Occipital lobe (tissue), 3 donors: ENCODE measurements at places on chromosomes 4 and X.

- DNase-seq = no peak
Measured at GRCh38 chrX:135327299-135327698, 18.0 kb downstream of the ETDC start.

GRCh38 chr4:155684892-155685541, 18.4 kb downstream of the GUCY1A1 start:
- no peak for DNase-seq

DNA sequence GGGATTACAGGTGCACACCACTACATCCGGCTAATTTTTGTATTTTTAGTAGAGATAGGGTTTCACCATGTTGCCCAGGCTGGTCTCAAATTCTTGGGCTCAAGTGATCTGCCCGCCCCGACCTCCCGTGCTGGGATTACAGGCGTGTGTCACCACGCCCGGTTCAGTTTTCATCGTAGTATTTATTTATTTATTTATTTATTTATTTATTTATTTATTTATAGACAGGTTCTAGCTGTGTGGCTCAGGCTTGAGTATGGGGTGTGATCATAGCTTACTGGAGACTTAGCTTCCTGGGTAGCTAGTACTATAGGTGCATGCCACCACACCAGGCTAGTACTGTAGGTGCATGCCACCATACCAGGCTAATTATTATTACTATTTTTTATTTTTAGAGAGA, 64.1 kb upstream of the STOX2 start:
- DNase-seq = no peak

DNA sequence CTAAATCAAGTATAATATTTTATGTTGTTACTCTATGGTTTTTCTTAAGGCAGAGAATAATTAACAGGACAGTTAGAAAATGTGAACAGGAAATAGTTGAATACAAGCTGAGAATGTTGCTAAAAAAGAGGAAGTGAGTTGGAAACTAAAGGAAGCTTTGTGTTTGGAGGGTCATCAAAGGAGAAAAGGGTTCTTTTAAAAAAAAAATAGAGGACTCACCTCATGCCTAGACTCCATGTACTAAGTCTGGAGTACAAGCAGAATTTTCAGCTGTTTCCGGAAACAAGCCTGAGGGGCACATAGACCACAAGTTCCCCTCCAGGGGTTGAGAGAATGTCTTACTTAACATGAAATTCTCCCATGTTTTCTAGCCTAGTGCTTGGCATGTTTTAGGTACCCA, 20.1 kb upstream of the MAP7D3 start:
- DNase-seq = no peak

GRCh38 chr4:190014771-190015537, 12.1 kb downstream of the FRG2 start:
- DNase-seq = no peak

- DNase-seq = no peak
Measured at GRCh38 chr4:33218238-33218637, 2498.1 kb downstream of the PCDH7 start.

DNA sequence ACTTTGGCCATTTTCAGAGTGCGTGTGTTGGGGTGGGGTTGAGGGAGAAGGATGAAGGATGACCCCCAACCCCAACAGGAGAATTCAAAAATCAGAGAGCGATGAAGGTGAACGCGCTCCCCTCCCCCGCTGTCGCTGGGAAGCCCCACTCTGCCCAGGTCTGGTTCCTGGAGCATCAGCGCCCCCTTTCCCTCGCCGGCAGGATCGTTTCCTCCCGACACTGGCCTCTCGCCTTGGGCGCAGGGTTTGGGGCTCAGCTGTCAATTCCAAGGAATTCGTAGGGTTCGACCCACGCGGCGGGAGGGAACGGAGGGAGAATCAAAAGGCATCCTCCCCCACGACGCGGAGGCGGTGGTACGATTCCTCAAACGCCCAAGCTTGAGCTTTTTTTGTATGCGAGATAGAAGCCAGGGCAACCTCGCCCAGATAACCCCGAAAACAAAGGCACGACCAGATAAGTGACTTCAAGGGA, 1.0 kb upstream of the PDGFRA start:
- DNase-seq = peak; percentile 5

DNA sequence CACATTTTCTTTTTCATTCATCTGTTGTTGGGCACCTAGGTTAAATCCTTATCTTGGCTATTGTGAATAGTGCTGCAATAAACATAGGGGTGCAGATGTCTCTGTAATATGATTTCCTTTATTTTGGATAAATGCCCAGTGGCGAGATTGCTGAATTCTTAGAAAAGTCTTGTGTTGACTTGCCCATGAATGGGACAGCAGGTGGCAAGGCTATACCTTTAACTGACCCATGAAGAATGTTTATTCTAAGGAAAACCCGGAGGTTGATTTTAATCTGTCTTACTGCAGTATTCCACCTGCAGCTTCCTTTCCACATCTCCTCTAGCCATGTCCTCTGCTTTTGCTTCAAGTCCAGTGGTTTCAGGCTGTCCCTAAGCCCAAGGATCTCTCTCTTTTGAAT, 220.6 kb downstream of the SNCA start:
- DNase-seq = no peak

DNA sequence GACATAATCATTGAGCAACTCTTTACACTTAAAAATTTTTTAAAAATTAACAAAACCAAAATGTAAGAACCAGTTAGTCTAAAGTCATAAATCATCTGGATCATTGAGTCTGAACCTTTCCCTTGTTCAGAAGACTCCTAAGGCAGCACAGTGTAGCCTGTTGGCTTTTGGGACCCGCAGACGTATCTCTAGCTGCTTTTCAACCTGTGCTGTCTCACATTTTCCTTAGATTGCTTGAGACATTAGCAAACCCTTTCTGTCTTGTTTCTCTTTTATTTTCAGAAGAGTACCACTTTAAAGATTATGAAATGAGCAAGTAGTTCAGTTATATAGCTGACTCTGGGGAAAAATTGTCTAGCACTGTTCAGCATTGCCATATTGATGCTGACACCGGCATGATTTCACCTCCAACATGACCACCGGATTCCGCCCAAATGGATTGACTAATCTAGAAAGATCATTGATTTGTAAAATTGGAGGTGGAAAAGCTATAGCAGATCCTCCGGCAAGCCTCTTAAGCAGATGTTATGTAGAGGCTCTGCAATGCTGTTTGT, 8.9 kb downstream of the TCEANC start:
- no peak for DNase-seq

DNA sequence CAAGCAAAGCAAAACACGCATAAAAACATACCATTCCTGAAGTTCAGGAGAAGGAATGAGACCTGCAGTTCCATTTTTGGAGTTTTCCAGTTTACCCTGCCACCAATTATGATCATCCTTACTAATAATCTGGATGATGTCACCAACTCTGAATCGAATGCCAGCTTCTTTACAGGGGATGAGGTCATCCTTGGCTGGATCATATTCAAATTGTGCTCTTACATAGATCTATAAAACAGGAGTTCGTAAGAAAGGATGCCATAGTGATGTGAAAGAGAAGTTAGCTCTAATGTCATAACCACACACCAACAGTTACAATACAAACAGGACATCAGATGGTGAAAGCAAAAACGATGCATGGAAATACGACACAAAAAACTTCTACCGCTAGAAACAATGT, 106.5 kb downstream of the NYX start:
- DNase-seq = no peak

GRCh38 chr4:95198961-95199360, 349.8 kb downstream of the UNC5C start:
- no peak for DNase-seq

DNA sequence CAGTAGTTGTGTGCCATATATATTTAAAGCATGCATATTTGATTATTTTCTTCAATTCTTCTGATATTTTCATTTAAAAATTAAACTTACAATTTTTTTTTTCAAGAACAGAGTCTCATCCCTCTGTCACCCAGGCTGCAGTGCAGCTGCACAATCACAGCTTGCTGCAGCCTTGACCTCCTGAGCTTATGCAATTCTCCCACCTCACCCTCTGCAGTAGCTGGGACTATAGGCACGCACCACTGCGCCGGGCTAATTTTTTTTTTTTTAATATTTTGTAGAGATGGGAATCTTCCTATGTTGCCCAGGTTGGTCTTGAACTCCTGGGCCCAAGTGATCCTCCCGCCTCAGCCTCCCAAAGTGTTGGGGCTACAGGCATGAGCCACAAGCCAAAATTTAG, 5.8 kb upstream of the DCLK2 start:
- DNase-seq = no peak
